ENCODE measurements at places on chromosomes 1 and 21.

GRCh38 chr1:55443175-55443915, 228.2 kb upstream of the USP24 start:
- DNase-seq: no peak

DNA sequence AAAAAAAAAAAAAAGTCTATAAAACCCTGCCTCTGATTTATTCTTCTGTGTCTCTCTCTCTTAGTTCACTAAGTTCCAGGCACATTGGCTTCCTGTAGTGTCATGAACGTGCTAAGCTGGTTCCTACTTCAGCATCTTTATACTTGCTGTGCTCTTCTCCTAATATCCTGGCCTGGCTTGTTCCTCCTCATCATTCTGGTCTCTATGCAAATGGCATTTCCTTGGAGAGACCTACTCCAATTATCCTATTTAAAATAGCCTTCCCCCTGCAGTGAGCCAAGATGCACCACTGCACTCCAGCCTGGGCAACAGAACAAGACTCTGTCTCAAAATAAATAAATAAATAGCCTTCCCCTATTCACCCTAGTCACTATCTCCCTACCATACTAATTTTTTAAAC, 9.7 kb upstream of the CLCC1 start:
- DNase-seq: no peak

DNA sequence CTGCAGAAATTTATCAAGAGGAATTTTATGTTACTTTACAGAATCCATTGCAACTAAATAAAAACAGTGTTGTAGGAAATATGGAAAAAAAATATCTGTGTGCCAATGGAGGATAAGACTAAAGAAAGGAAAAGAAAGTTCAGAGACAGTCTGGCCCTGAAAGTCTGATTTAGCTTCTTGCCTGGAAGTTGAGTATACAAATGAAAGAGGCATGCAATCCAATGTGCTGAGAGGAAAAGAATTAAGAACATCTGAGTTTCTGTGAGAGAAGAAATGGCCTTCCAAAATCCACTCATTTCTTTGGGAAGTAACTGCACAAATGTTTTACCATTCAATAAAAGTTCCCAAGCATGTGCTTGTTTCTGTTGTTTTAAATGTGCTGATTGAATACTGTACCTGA, 65.1 kb downstream of the LHX9 start:
- no peak for DNase-seq

GRCh38 chr1:210413951-210414350, 85.2 kb downstream of the HHAT start:
- DNase-seq: no peak

DNA sequence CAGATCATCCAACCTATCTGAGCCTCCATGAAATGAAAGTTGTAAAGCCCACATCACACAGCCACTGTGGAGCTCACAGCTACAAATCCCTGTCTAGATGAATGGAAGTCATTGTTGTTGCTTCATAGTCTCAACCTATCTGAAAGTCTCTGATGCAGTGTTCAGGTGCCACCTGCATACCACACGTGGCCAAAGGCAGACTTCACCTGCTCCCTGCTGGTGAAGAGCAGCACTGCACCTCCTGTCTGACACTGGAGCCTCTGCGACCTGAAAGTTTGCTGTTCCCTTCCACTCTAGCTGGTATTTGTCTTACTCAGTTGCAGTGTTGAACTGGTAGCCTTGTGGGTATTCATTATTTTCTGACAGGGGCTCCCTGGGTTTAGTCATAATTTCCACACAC, 18.4 kb downstream of the LORICRIN start:
- peak; percentile 35 for DNase-seq

- no peak for DNase-seq
Observed at GRCh38 chr21:40158366-40158765, 291.1 kb downstream of the PCP4 start.

- no peak for DNase-seq
Observed at GRCh38 chr1:173688300-173688699, 18.6 kb upstream of the ANKRD45 start.

DNA sequence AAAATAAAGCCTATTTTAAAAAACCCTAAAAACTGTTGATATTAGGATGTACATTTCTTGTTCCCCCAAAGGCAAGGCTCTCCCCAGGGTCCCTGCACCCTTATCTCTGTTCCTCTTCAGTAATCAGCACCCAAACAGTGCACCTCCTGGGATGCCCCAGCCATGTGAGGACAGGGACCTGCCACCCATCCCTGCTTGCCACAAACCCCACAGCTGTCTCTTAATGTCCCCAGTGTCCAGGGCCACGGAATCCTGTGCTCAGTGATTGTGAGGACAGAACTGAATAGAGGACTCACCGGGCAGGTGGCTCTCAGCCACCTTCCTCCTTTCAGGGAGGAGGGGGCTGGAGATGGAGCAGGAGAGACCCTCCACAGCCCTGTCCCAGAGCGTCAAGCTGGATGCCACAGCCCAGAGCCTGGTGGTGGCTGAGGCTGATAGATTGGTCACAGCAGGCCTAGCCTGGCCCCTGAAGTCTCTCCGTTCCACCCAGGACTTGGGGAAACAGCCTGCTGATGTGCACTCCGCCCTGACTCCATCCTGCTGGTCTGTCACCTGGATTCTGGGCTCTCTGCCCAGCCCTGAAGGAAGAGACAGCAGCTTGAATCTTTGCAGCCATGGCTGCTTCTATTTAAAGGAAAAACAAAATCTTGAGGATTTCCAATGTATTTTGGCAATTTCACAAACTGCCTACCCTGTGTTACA, 23.1 kb downstream of the RNF187 start:
- DNase-seq: no peak

DNA sequence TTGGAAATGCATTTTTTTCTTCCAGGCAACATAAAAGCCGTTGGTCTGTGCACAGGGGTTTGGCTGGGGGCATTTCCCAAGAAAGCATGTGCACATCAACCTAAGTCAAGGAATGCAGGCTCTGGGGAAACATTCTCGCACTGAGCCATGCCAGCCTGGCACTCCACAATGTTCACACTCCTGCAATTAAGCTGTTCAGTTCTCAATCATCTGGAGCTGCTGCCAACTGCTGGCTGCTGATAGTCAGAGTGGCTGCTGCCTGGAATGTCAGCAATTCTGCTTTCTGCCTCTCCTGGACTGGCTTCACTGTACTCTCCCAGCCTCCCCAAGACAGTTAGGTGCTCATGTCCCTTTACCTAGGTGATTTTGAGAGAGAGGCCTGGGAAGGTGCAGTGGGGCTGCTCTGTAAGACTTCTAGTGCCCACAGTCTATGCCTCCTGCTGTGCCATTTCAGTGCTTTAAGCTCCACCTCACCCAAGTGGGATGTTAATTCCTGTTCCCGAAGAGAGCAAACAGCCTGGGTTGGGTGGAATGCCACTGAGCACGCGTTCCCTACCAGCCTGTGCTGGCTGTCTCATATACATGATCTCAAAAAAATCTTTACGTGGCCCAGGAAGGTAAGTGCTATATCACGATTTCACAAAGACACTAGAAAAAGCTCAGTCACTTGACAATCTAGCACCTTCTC, 131.7 kb downstream of the BRINP2 start:
- DNase-seq: no peak

GRCh38 chr1:172809750-172810149, 150.8 kb downstream of the FASLG start:
- no peak for DNase-seq

- no peak for DNase-seq
Observed at GRCh38 chr1:156504438-156504813, 3.9 kb upstream of the MEF2D start.

DNA sequence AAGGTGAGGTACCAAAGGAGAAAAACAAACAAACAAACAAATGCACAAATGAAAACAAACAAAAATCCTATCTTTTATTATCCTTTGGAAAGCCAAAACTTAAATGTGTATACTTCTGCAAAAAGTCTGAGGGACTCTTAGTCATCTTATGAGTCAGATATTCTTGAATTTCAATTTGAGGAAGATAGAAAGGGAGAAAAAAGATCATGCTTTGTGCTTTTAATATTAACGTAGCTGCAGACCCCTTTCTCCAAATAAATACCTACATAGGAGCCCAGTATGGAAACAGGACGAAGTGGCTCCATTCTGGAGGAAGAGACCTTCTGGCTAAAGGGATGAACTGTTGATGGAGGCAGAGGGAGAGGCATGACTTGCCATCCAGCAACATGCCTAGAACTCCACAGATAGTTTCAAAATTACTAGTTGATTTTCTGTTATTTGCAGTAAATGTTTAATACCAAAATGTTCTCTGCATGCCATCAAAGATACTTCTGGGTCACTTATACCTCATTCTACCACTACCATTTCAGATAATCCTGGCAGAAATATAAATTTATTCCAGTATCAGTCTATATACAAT, 25.4 kb downstream of the NUP210L start:
- DNase-seq: no peak

GRCh38 chr1:67429011-67429527, 1.1 kb downstream of the SERBP1 start:
- DNase-seq: peak; percentile 56

- no peak for DNase-seq
Observed at GRCh38 chr1:193118803-193119730, 2.8 kb upstream of the CDC73 start.

GRCh38 chr21:17195351-17195750, 317.5 kb upstream of the CXADR start:
- no peak for DNase-seq

DNA sequence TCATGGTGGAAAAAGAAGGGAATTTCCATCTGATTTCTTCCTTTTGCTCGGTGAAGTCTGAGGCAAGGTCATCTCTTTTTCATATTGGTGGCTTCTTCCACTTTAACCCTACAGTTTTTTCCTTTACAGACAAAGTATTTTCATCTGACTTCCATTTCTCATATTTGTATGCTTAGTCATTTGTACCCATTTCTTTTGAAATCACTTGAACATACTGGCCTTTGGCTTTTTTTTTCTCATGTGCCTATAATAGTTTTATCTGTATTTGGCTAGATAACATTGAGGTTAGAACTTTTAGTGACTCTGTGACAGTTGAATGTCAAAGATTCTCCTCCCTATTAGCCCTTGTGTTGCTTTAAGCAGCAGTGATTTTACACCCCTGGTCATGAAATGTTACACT, 27.7 kb downstream of the IL12RB2 start:
- no peak for DNase-seq

GRCh38 chr1:174953285-174954072, 46.3 kb upstream of the CACYBP start:
- no peak for DNase-seq

- no peak for DNase-seq
Observed at GRCh38 chr1:955474-955873, 3.6 kb downstream of the NOC2L start.

- no peak for DNase-seq
Observed at GRCh38 chr1:172778456-172779455, 119.9 kb downstream of the FASLG start.

DNA sequence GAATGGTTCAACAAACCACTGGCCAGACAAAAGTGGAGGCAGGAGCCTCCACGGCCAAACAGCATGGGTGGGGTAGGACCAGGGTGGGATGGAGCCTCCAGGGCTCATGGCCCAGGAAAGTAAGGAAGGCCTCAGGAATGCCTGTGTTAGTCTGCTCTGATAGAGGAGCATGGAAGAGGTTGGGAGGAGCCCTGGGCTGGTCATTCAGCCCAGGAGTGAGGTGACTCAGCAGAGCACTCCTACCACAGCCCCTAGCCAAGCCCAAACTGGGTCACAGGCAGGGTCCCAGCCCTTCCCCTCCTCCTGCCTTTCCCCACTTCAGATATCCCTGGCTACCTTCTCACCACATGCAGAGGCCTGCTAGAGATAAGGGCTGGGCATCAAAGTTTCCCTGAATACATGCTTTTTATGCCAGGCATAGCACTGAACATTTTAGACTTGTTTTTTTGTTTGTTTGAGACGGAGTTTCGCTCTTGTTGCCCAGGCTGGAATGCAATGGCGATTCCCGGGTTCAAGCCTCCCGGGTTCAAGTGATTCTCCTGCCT, 3.1 kb upstream of the SHISA4 start:
- no peak for DNase-seq

DNA sequence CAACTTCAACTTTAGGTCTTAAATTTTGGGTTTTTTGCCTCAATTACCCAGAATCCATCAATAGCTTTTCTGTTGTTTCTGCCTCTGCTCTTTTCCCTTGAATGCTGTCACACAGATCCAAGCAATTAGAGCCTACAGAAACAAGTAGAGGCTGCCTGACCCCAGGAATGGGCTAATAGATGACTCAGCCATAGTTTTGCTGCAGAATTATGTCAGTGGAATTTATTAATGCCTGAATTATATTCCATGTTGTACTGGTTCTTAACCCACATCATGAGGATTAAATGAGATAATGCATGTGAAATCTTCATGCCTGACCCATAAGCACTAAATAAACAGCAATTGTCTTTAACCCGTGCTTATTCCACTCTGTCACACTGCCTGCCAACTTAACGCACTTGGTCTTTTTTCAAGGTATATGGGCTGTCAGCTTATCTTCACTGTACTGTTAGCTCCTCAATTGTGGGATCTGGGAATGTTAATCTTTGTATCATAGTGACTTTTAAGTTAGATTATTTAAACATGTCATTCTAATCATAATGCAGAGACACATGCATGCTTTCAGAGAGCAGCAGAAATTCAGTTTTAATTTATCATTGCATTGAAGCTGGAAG, 213.3 kb downstream of the ROR1 start:
- DNase-seq: no peak

GRCh38 chr1:186574926-186575325, 105.3 kb downstream of the PTGS2 start:
- no peak for DNase-seq

- no peak for DNase-seq
Observed at GRCh38 chr21:43600642-43601402, 58.5 kb downstream of the HSF2BP start.

- no peak for DNase-seq
Observed at GRCh38 chr1:101165532-101165931, 71.3 kb upstream of the S1PR1 start.

DNA sequence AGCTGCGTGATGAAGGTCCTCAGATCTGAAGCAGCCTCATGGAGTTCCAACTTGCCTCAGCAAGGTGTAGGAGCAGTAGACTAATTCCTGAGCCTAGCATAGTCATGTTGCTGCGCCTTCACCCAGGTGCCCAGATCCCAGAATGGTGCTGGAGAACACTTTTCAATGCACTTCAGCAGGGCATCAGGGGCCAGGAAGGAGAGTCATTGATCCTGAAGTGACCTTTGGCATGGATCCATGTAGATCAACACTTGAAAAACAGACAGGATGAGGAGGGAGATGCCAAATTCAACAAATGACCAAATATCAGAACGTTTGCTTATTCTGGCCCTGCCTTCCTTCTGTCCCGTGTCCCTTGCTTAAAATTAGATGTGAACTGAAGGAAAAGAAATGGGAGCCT, 91.9 kb downstream of the LEPR start:
- DNase-seq: no peak

- no peak for DNase-seq
Observed at GRCh38 chr1:221809091-221810029, 67.5 kb upstream of the DUSP10 start.

- DNase-seq: no peak
Observed at GRCh38 chr1:219304227-219305226, 130.8 kb downstream of the LYPLAL1 start.

GRCh38 chr1:54623216-54624007, at the start of gene FAM151A:
Gene FAM151A (minus strand): TSS chr1:54623525. CDS start chr1:54623395, 130 bp downstream.
- no peak for DNase-seq

All from activated T-cell treated with anti-CD3 and anti-CD28 coated beads for 24 hours (primary cell).